ENCODE measurements at places on chromosomes 3 and 15. TPM values are rescaled to one million over a fixed set of nuclear protein-coding genes. Genes with fewer than 3 reads are reported as not detected.
A peak's percentile ranks its signal among the peaks of the same experiment; 100 is the strongest.

- peak; percentile 59 for DNase-seq
Measured at GRCh38 chr15:43913026-43913780, 86.4 kb downstream of the WDR76 start.

- DNase-seq = no peak
Measured at GRCh38 chr3:179688850-179689249, 36.0 kb downstream of the USP13 start.

GRCh38 chr3:141193066-141193830, 38.4 kb upstream of the PXYLP1 start:
- no peak for DNase-seq

DNA sequence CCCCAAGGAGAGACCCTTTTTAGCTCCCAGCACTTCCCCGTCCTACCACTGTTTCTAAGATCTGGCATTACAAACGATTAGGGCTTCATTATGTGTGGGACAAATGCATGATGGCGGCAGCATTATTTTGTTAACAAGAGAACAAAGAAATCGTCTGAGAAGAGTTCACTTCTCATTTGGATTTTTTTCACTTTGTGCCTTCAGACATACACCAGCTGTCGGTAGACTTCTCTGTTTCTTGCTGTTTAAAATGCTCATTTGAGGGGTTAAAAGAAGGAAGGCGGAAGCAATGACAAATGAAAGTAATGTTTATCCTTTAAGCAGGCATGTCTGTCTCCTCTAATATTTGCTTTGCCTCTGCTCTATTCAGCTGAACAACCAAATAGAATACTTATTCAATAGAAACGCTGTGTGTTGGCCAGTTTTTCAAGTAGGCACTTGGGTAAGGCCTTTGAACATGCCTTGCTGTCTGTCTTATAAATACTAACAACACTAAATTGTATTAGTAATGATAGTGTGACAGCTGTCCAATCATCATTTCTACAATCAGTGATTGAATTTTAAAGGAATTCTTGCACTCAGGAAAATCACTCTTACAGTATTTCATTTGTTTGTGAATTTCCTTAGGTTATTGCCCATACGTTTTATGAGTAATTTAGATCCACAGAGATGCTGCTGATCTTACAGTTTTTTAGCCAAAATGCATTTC, 382.4 kb downstream of the IL5RA start:
- DNase-seq = no peak

C3orf20 gene
- 0.32 TPM for polyA plus RNA-seq

DNA sequence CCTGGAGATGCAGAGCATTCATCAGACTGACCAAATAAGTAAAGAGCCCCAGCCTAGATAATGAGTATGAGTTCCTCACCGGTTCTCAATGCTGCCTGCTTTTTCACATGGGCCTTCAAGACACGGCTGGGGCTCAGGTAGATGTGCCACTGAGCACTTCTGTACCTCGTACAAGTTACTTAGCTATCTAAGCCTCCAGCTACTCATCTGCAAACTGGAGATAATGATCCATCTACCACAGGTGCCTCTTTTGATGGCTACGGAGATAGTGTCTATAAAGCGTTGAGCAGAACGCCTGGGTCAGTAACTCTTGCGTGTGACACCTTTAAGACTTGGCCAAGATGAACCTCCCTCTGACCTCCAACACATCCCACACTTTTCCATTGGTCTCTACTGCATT, 56.3 kb downstream of the CCR4 start:
- DNase-seq = no peak

DNA sequence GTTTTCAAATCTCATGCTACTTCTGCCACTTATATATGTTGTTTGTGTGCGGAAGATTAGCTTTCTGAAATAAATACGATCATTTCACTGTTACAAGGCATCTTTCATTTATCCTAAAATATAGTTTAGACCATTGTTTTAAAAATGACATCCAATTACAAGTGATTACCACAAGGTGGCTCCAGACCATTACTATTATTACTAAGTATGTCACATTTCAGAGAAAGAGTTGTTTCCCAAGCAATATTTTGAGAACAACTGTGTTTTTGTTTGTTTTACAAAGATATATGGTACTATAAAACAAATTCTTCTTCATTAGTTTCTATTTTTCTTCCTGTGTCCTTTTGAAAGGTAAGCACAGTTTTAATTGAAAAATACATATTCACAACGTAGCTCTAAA, 136.0 kb upstream of the RAP2B start:
- DNase-seq = peak; percentile 25

GRCh38 chr15:40843261-40843884, 475 bp upstream of the SPINT1 start:
- no peak for DNase-seq

TLR9 gene
- polyA plus RNA-seq = 0.18 TPM

DNA sequence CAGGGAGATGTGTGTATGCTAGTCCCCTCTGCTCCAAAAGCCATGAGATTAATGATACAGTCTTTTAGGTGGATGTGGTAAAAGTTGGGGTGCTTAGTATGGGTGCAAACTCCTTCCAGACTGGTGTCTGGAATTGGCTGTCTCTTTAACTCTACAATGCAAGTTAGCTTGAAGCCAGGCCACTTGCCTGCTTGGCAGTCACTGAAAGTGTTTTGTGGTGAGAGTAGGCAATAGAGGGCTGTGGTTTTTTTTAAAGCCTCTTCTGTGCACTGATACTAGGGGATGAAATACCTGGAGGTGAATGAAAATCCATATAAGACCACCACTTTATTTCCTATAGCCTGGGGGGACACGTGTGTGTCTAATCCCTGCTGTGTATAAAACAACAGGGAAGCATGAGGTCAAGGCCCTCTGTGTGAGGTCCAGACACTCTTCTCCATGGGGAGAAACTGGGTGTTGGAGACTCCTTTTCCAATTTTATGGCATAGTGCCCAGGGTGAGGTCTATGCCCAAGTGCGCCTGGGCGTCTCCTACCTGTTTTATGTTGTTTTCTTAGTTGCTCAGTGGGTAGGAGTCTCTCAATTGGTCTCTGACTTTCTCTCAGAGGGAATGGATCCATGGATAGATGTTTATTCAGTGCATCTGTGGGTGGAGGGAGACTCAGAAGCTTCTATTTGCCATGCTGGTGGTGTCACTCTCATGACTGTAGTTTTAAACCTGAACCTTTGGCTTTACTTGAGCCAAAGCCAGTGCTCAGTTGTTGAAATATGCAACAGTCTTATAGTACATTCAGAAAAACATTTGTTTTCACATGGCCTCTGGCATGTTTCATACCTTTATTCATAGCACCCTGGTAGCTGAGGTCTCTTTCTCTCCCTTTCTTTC, 327.8 kb upstream of the ATP11B start:
- no peak for DNase-seq

DNA sequence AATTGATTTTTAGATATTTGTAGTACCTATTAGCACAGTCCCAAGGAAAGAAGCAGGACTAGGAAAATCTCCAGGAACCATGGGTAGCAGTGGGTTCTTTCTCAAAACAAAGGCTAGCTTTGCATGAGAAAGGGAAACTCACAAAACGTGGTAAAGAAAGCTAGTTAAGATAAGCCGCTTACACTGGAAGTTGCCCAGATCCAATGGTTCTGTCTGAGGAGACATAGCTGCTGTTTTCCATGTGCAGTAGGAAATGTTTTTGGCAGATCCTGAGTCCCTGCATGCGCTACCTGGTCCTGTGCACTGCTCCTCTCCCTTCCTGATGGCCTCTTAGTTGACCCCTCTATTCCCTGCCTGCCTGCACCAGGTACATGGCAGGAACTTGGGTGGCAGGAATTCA, 60.4 kb downstream of the TFG start:
- DNase-seq = no peak

Data from left kidney (tissue), 8 donors.